ENCODE measurements at places on chromosomes 3 and 15. TPM values are rescaled to one million over a fixed set of nuclear protein-coding genes. Genes with fewer than 3 reads are reported as not detected.

DNA sequence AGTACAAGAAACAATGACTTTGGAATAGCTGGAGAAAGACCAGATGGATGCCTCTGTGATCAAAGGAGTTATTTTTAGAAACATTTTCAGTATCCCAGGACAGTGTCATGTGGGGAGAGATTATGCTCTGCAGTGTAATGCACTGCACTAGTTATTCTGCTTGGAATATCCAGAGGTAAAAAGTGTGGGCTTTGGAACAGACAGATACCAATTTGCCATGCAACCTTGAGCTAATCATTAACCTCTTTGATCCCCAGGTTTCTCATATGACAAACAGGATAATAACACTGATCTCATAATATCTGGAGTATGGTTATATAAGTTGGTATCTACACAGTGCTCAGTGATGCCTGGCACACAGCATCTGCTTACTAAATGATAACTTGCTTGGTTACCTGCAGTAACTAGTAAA, 12.2 kb upstream of the SLC7A14 start:
- H3K4me1 ChIP-seq = no peaks in the 10 kb centered on the region
- H3K36me3 ChIP-seq = no peaks in the 10 kb centered on the region

Gene MITF
- total RNA-seq = 16.5 TPM

- no peak for DNase-seq
- H3K4me1 ChIP-seq = peaks cover 20% of the 10 kb centered on the region
- H3K27me3 ChIP-seq = no peaks in the 10 kb centered on the region
- no peak overlapping the region for H3K27ac ChIP-seq
Measured at GRCh38 chr3:101898752-101899169, 49.4 kb downstream of the NFKBIZ start.

- no peak overlapping the region for H3K27ac ChIP-seq
- H3K4me3 ChIP-seq = no peak overlapping the region
- H3K27me3 ChIP-seq = no peaks in the 10 kb centered on the region
- no peak for DNase-seq
Measured at GRCh38 chr3:95721938-95722337, 1092.5 kb upstream of the EPHA6 start.

Gene INSYN1
- not detected for total RNA-seq

DNA sequence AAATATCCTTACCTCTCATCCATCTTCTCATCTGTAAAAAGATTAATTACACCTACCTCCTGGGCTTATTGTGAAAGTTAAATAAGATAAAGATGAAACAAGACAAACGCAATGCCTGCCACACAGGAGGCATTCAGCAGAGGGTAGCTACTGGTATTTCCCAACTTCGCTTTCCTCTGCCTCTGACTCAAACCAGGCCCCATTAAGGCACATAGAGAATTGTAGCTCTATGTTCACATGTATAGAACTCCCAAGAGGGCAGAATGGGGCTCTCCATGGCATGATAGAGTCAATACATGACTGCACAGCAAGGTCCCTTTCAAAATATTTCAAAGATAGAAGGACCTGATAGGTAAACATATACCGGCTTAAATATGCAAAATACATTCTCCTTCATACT, 1.4 kb downstream of the LYSMD2 start:
- peaks cover 4% of the 10 kb centered on the region for H3K36me3 ChIP-seq
- H3K27me3 ChIP-seq = 0 out of 2 replicates have a peak, but pooled peaks cover 3% of the 10 kb centered on the region
- peaks cover 25% of the 10 kb centered on the region for H3K4me1 ChIP-seq
- no peak overlapping the region for H3K27ac ChIP-seq
- H3K4me3 ChIP-seq = no peak overlapping the region
- no peak for DNase-seq

- H3K4me3 ChIP-seq = no peak overlapping the region
- DNase-seq = no peak
- H3K27me3 ChIP-seq = no peaks in the 10 kb centered on the region
- no peak overlapping the region for H3K27ac ChIP-seq
- no peaks in the 10 kb centered on the region for H3K4me1 ChIP-seq
Measured at GRCh38 chr15:53414167-53414566, 345.3 kb downstream of the WDR72 start.

Gene PLS1
- 5.2 TPM for total RNA-seq

Gene GHSR
- total RNA-seq = not detected

DNA sequence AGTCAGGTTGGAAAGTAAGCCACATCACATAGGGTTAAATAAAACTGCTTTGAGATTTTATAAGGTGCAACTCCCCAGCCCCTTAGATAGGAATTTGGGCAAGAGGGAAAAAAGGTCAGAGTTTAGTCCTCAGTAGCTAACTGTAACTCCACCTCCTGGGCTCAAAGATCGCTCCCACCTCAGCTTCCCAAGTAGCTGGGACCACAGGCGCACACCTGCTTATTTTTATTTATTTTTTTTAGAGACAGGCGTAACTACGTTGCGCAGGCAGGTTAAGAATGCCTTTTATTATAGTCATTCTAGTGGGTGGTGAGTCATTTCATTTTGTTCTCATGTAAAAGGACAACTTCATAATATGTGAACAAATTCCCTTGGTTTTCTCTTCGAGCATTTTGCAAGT, 14.7 kb downstream of the TM2D3 start:
- no peak overlapping the region for H3K4me3 ChIP-seq
- no peaks in the 10 kb centered on the region for H3K27me3 ChIP-seq
- DNase-seq = no peak

GRCh38 chr3:126667631-126668449, 12.9 kb upstream of the TXNRD3 start:
- DNase-seq = no peak
- no peaks in the 10 kb centered on the region for H3K36me3 ChIP-seq
- peaks cover 4% of the 10 kb centered on the region for H3K4me1 ChIP-seq
- no peaks in the 10 kb centered on the region for H3K27me3 ChIP-seq
- H3K4me3 ChIP-seq = no peak overlapping the region
- H3K27ac ChIP-seq = no peak overlapping the region

DNA sequence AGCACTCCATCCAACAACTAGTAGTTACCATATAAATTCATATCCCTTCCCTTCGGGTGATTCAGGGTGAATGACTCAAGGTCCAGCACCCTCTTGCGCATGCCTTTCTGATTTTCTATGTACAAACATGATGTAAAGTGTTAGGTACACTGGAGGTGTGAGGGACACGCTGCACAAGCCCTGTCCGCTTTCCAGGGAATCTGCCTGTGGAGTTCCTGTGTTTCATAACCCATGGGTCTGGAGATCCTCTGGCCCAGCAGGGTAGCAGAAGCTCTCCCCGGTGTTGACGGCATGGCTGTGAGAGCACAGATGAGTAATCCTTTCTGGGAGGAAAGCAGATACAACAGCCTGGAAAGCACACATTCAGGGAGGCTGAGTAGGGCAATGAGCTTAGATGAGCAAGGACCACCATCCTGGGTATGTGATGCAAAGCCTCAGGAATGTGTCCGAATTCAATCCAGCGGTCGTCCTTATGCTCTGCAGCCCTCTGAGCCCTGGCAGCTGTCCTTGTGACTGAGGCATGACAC, 142.9 kb upstream of the TP63 start:
- peak; percentile 58 for DNase-seq
- H3K4me3 ChIP-seq = no peak overlapping the region
- H3K27ac ChIP-seq = no peak overlapping the region
- no peaks in the 10 kb centered on the region for H3K36me3 ChIP-seq

GRCh38 chr3:186849374-186849975, 7.0 kb downstream of the ADIPOQ start:
- no peak for DNase-seq
- no peak overlapping the region for H3K4me3 ChIP-seq
- H3K27me3 ChIP-seq = no peaks in the 10 kb centered on the region
- no peak overlapping the region for H3K27ac ChIP-seq
- H3K4me1 ChIP-seq = no peaks in the 10 kb centered on the region

Gene GPR149
- not detected for total RNA-seq

Gene PLSCR4
- 7.8 TPM for total RNA-seq

DNA sequence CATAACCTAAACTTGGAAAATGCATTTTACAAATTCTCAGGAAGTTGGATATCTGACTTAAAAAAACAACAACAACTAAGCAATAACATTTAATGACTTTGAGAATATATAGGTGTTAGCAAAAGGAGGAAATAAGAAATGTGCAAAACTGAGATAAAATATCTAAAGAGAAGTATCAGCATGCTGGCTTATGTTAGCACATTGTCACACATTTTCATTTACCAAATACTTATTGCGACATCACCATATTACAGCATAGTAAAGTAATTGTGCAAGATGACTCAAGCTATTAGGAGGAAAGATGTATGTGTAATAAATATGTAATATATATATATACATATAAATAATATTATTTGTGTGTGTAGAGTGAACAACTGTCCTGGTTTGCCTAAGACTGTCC, 9.2 kb downstream of the PTX3 start:
- no peaks in the 10 kb centered on the region for H3K4me1 ChIP-seq
- H3K4me3 ChIP-seq = no peak overlapping the region
- no peaks in the 10 kb centered on the region for H3K27me3 ChIP-seq
- peaks cover 4% of the 10 kb centered on the region for H3K36me3 ChIP-seq
- DNase-seq = no peak

DNA sequence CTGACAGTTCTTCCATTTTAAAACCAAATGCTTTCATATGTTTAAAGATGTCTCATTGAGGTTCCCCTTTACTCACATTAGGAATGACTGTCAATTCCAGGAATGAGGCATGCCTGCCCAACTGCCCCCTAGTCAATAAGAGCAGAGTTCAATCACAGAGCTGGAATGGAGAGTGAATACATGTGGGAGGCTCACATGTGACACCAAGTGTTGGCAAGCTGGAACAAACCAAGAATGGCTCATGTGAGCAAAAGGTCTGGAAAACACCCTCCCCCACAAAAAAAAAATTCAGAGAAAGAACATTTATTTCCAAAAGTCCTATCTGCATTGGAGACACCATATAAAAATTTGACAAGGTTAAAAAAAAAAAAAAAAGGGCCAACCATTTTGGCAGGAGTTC, 3.7 kb downstream of the PBRM1 start:
- H3K27ac ChIP-seq = no peak overlapping the region
- H3K27me3 ChIP-seq = no peaks in the 10 kb centered on the region
- H3K36me3 ChIP-seq = peaks cover 57% of the 10 kb centered on the region
- H3K4me3 ChIP-seq = no peak overlapping the region
- no peak for DNase-seq

GRCh38 chr3:45169125-45169904, 23.1 kb upstream of the CDCP1 start:
- H3K27me3 ChIP-seq = no peaks in the 10 kb centered on the region
- no peak for DNase-seq
- no peak overlapping the region for H3K4me3 ChIP-seq
- H3K4me1 ChIP-seq = peaks cover 46% of the 10 kb centered on the region
- no peak overlapping the region for H3K27ac ChIP-seq

DNA sequence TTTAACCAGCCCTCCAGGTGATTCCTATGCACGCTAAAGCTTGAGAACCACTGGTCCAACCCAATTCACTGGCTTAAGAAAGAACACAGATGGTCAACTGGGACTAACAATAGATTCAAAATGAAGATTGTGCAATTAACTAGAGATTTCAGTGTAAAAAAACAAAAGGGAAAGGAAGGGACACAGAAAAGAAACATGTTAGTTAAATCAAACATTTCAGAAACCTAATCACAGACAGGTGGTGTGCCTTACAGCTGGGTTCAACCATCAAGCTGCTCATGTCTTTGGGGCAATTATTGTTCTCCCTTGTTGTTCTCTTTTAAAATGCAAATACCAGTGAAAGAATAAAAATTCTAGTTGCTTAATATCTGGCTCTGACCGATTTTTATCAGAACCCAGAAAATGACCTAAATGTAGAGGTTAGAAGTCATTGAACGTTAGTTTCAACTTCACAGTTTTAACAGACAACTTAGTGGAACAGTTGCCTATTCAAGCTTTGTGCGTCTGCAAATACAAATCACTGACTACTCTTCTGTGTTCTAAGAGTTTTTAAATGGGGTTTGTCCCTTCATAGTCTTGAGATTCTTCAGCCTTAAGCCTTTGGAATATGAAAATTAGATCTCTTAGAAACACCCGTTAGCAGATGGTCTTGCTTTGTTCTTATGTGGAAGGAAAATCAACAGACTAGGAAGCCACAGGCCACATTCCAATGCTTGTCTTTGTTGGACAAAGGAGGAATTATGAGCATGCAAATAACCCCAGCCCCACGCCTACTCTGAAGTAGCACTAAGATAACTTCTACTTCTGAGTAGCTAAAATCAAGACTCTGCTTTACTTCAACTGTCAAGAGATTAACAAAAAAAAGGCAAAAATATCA, 223.4 kb downstream of the ATP8B4 start:
- peaks cover 7% of the 10 kb centered on the region for H3K4me1 ChIP-seq
- no peak overlapping the region for H3K27ac ChIP-seq
- H3K4me3 ChIP-seq = no peak overlapping the region
- DNase-seq = peak; percentile 27
- no peaks in the 10 kb centered on the region for H3K36me3 ChIP-seq

- no peaks in the 10 kb centered on the region for H3K4me1 ChIP-seq
- H3K4me3 ChIP-seq = no peak overlapping the region
- no peak overlapping the region for H3K27ac ChIP-seq
- H3K27me3 ChIP-seq = no peaks in the 10 kb centered on the region
Measured at GRCh38 chr3:175732017-175732416, 872.9 kb downstream of the NAALADL2 start.

Gene TRH
- not detected for total RNA-seq

Gene TMC3
- not detected for total RNA-seq

DNA sequence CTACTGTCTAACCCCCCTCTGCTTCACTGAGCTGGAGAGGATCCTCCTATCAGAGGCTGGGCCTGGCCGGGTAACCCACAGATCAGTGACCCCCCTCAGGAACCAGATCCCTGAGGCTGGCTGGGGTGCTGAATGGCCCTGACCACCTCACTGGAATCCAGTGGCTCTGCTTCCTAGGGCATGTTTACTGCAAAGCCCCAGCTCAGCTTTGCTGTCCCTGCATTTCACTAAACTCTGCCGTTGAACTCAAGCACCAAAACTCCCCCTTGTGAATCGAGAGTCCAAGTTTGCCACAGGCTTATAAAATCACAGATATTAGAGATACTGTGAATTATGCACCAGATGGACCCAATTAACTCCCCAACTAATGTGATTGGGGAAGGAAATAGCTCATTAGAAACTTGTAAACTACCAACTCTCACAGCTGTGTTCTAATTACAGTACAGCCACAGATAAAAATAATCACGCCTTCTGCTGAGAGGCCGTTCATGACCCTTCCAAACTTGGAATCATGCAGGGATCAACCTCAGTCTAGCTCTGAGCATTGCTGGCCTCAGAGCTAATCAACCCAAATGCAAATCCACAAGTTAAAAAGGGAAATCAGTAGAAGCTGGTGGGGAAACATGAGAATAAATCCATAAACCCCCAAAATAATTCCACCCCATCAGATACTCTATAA, 47.0 kb downstream of the OCA2 start:
- DNase-seq = no peak
- no peak overlapping the region for H3K27ac ChIP-seq
- no peak overlapping the region for H3K4me3 ChIP-seq
- no peaks in the 10 kb centered on the region for H3K27me3 ChIP-seq

Gene NOX5
- total RNA-seq = not detected

Gene TRIP4
- total RNA-seq = 14.5 TPM

Gene WDR93
- total RNA-seq = 0.05 TPM
